ENCODE measurements at places on chromosomes 5 and 9.

GRCh38 chr9:75903785-75904360 is 13.4 kb downstream of the PCSK5 start:
- no peak for DNase-seq

- DNase-seq, result no peak
Measured at GRCh38 chr5:150618588-150619281, 21.7 kb upstream of the SYNPO start.

GRCh38 chr5:166031926-166032325 is 2259.5 kb upstream of the WWC1 start:
- no peak for DNase-seq

GRCh38 chr9:21836437-21837161 is 34.2 kb downstream of the MTAP start:
- DNase-seq, result peak; percentile 86

GRCh38 chr5:73663860-73664240 is 37.9 kb downstream of the ARHGEF28 start:
- DNase-seq, result no peak

GRCh38 chr5:169768416-169768815 is 131.3 kb downstream of the DOCK2 start:
- DNase-seq, result no peak

GRCh38 chr5:167903659-167904058 is 387.8 kb upstream of the WWC1 start:
- no peak for DNase-seq

Measured in HS-27A (cell line).